Skin of body (tissue), 3 donors: ENCODE measurements at places on chromosomes 2 and 18. TPM values are rescaled to one million over a fixed set of nuclear protein-coding genes. Genes with fewer than 3 reads are reported as not detected.

- no peak for DNase-seq
These were observed 167.8 kb downstream of the NRP2 start for GRCh38 chr2:205850132-205850531.

DNA sequence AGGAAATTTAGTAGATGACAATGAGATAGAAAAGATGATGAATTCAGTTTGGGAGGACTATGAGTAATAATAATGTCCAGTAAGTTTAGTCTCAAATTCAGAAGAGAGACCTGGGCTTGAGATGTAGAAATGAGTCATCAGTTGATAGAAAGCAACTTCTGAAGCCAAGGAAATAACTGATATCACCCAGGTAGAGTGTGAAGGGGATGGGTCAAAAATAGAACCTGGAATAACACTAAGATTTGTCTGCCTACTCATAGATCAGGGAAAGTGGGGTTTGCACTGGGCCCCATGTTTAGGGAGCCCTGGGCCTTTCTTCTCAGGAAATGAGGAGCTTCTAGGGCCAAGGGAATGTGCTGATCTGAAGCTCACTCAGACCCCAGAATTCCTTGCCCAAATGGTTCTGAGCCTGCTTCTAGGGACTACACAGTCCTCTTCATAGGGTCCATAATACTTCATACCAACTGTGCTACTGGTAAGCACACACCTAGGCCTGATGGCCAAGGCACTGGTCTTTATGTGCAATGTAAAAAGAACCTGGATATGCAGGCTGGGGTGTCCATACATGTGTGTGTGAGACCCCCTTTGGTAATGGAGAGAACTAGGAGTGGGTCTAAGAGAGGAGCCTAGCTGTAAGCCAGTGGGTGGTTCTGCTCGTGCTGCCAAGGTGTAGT, 141.2 kb downstream of the IKZF2 start:
- no peak for DNase-seq

- no peak for DNase-seq
These were observed 47.6 kb downstream of the CPO start for GRCh38 chr2:206986943-206987342.

DNA sequence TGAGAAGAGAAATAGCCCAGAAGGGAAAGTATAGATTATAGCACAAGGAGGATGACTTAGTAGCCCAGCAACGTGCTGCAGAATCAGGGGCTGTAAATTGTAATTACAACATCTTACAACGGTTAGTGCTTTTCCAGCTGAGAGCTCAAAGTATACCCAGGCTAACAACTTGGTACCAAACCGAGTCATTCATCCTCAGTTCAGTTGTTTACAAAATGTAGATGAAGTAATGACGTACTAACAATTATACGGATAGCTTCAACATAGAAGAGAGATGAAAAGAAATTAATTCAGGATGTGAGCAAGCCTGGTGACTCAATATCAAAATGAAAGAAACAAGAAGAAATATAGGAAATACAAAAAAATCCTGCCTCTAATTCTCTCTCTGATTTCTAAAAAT, 99.2 kb downstream of the DYNAP start:
- no peak for DNase-seq

- DNase-seq, result peak; percentile 11
These were observed 347.9 kb downstream of the METTL4 start for GRCh38 chr18:2223449-2223848.

GRCh38 chr2:139946690-139947089, 1166.5 kb upstream of the NXPH2 start:
- DNase-seq, result no peak

GRCh38 chr2:98448441-98449145, 3.9 kb downstream of the INPP4A start:
- DNase-seq, result no peak

DNA sequence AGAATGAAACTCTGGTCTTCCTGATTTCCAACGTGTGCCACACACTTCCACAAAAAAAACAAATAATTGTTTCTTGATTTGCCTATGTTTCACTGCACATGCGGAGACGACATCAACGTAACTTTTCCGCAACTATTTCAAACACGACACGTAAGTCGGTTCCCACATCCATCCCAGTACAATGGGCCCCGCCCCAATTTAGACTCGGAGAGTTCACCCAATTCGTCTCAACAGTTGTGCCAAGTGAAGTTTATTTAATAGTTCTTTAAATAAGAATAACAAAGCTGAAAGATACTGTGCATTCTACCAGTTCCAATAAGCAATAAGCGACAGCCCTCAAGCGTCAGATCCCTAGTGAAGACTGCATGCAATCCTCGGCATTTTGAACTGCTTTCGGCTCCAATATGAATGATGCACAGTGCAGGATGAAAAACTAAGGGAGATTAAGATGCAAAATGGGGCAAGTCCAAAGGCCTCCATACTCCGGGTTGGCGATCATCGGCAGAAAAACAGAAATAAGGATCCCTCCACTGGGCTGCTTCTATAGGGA, 664 bp downstream of the CCT4 start:
- DNase-seq, result peak; percentile 63

DNA sequence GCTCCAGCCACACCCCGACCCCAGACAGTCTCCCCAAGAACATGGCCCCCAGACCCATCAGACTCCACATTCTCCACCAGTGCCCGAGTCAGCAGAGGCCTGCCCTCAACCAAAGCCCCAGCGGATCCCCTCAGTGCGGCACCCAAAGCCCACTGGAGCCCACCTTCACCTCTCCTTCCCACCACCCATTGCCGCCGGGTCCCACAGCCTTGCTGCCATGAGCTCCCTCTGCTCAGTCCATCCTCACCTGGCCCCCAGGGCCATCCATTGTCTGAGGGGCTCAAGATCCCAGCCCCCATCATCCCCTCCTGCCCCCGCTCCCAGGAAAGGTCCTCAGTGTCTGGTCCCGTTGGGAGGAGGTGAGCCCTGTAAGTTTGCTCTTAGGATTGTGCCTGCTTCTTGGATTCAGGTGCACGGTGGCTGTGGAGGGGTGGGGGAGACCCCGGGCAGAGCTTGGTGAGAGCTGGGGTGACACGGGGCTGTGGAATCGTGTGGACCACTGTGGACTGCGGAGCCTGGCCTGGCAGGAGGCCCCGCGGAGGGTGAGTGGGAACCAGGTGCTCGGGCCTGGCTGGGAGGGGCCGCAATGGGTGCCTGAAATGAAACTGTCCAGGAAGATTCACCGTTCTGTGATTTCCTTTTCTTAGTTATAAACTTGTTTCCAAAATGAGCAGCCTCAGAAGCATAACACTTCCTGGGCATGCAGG, 32.7 kb upstream of the GPC1 start:
- DNase-seq, result no peak

GRCh38 chr18:64219517-64219916, 70.6 kb upstream of the LINC00305 start:
- DNase-seq, result no peak

DNA sequence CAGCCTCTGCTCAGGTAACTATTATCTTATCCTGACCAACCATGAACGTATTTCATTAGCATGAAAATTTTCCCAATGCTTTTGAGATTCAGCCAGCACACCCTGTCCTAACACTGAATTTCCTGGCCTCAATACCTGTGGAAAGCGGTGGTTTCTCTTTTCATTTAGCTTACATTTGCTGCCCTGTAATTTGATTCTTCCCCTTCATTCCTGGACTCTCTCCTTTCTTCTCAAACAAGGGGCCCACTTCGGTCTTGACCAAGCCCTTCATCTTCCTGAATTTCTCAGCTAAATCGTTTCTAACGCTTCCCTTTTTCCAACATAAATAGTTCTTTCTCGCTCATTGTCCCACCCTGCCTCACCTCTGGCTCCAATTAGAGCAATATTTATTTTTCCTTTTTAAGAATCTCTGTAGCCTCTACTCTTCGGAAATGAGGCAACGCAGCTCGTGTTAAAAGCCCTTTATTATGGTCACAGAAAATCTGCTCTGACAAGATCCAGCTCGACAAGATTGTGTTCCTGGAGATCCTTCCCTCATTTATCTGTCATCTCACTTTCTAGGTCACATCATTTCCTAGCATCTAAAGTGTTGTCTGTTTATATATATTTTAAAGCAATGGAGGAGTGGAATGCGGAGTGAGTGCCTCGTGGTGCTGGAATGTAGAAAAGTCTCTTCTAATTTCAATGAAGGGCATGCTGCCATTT, 49.5 kb upstream of the BCL11A start:
- DNase-seq, result no peak

- DNase-seq, result no peak
These were observed 25.7 kb upstream of the OTOS start for GRCh38 chr2:240166191-240166590.

DNA sequence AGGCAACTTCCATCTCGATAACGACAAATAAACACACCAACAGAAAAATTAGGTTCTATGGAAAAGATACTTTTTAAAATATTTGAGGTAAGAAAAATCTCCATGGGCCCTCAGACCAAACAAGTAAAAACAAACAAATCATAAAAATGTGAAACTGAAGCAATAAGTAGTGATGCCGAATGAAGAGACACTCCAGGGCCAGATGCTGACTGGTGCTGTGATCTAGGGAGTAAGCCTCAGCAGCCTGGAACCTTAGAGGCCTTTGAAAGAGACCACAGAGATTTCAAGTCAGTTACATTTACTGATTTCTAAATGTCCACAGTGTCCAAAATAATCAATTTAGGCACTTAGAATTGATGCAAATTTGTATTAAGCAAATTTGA, 1144.7 kb downstream of the CNTNAP5 start:
- DNase-seq, result no peak

- no peak for DNase-seq
These were observed 212.9 kb downstream of the PTGR3 start for GRCh38 chr18:74996055-74996454.

GRCh38 chr2:83280391-83280790, 1178.7 kb downstream of the SUCLG1 start:
- DNase-seq, result no peak

- peak; percentile 33 for DNase-seq
These were observed 11.2 kb upstream of the CYP27C1 start for GRCh38 chr2:127231130-127231865.

DNA sequence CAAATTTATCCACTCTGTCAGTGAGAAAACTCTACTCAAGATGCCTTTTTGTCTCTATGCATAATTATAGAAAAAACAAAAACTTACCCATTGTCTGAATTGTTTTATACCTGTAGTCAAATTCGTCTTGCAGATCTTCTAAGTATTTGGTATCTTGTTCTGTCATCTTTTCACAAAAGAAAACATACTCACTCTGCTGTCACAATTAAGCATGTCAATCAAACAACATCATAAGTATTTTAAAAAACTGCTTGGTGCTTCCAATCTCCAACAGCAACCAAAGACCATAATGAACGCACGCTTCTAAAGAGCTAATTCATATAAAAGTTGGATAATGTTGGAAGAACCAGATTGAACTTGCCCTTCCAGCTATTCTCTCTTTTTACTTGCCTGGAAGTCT, 55.6 kb upstream of the STAT1 start:
- DNase-seq, result no peak

DNA sequence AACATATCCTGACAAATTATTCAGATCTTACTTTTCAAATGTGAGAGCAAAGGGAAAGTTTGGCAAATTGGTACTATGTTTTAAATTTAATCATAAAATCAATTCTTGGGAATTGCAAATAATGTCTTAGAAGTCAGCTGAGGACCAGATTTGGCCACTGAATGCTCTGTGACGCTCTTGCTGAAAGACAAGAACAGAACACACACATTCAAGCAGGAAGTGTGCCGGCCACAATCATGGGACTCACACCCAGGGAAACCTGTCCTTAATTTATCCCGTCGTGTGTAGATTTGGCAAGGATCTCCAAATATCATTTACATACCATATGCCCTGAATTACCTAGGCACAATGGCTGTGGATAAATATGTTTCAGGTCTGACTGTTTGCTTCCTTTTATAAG, 253.1 kb downstream of the TCF4 start:
- DNase-seq, result no peak

DNA sequence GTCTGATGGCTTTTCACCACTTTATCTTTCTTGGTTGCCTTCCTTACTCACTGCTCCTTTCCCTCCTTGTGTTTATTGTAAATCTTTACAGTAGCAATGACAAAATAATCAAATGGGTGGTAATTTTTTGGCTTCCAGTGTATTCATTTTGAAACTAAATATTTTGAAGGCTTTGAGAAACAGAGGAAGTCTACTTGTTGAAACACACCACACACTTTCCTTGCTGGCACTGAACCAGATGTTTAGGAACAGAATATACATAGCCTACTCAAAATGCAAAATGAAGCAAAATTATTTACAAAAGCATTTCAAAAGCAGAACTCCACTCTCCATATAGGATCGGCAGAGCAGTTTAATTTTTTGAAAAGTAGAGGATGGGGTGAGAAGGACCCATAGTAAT, 189.8 kb downstream of the LTBP1 start:
- no peak for DNase-seq

DNA sequence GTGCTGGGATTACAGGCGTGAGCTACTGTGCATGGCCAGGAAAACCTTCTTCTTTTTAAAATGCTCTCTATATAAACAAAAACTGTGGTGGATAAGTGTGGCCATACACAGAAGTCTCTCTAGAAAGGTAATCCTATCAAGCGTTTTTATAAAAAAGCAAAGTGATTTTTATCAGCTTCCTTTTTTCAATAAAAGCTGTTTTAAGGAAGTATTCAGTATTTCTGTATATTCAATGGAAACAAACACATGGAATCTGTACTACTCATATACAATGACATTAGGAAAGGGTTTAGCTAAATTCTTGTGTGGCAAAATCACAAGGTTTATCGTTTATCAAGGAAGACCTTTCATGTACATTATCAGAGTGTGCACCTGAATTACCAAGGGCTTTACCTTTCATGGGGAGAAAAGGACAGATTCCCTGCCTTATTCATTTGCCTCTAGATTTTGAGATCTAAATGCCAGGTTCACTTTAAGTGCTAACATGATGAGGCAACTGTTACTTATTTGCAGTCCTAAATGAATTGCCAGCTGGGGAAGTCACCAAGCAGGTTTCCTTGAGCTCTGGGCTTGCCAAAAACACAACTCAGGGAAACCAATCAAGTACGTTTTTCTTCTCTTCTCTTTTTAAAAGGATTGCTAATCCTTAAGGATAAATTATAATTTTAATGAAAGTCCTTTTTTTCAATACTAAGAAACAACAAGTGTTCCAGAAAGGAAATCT, 70.8 kb downstream of the RTN4 start:
- no peak for DNase-seq

DNA sequence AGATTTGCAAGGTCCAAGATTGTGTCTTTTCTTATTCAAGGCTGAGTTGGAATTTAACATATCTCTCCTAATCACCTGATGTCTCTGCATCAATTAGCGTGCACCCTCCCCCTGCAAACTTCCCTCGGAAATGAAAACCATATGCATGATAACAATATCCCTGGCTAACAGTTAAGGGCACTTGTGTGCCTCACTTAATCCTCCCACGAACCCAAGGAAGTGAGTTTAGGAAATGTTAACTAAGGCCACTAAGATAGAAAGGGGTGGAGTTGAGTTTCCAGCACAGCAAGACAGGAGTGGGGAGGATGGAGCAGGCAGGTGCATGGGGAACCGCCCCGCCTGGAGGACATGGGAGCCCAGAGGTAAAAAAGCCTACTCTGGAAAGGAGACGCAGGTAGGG, 52.4 kb upstream of the PTMA start:
- no peak for DNase-seq

The UPP2 gene
- not detected for total RNA-seq

The ARPC2 gene
- 179 TPM for total RNA-seq

The FMNL2 gene
- total RNA-seq, result 43.7 TPM

The C18orf63 gene
- total RNA-seq, result not detected

The ATP8B1 gene
- total RNA-seq, result 23.0 TPM

The CROCC2 gene
- total RNA-seq, result 0.30 TPM

The TANC1 gene
- total RNA-seq, result 43.7 TPM

The CAMKMT gene
- 11.7 TPM for total RNA-seq
